ENCODE measurements at places on chromosomes 2 and 18.

GRCh38 chr2:159982270-159982669 lies 80.1 kb downstream of the PLA2R1 start:
- DNase-seq, result no peak

- DNase-seq, result no peak
Observed at GRCh38 chr2:158760887-158761286, 34.2 kb upstream of the DAPL1 start.

DNA sequence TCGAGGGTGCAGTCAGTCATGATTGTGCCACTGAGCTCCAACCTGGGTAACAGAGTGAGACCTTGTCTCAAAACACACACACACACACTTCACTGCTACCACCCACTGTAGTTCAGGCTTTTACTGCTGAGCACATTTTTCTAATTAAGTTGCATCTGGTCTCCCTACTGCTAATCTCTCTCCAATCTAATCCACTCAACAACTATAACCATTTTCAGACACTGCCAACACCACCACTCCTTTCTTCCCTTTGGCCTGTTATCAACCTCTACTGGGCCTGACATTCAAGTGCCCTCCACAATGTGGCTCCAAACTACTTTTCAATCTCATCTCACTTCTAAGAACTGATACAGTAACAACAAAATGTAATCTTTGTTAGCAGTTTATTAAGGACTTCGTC lies 44.8 kb downstream of the RMP24 start:
- DNase-seq, result no peak

DNA sequence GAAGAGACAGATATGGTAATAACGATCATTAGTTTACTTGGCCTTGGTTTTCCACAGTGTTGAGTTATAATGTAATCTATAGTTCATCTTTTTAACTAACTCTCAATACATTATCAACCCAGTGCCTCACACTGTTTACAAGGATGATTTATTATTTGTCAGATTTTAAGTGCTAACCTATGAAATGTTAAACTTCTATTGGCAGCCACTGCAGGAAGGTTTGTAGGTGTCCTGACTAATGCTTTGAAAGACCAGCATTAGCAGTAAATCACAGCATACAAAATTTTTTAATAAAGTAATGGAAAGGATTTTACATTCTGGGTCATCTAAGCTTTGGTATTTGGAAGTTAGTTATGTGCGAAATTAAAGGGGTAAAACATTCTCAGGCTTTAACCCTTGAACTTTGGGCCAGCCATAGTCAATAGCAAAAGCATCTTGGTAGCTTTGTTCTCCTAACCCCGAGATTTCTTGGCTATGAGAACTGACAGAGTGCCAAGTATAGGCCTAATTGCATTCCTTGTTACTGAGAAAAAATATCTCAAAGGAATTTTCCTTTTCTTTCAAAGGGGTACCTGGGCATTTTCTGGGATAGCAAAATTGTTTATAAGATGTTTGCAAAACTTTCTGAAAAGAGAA lies 30.6 kb downstream of the SPATS2L start:
- no peak for DNase-seq

DNA sequence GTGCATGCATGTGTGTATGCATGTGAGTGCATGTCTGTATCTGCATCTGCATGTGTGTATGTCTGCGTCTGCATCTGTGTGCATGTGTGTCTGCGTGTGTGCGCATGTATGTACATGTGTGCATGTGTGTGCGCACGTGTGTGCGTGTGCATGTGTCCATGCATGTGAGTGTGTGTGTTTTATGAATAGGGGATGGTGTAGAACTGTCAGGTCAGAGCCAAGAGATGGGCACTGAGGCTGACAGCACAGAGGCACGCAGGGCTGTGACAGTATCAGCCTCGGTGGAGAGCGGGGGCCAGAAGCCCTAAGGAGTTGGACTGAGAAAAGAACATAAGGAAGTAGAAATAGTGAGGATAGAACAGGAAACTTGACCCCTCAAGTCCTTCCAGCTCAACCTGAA lies 494.0 kb upstream of the MYT1L start:
- no peak for DNase-seq

- no peak for DNase-seq
Observed at GRCh38 chr18:47422524-47422923, 171.1 kb upstream of the SKOR2 start.

GRCh38 chr2:96759548-96759947 lies 1.2 kb upstream of the CNNM4 start:
- DNase-seq, result no peak

GRCh38 chr2:60552078-60552850 lies 1.2 kb downstream of the BCL11A start:
- no peak for DNase-seq

GRCh38 chr18:45316127-45316526 lies 299.1 kb upstream of the SLC14A2 start:
- DNase-seq, result no peak

GRCh38 chr2:65432227-65433190 lies at the start of gene SPRED2:
SPRED2 (minus strand) TSS chr2:65432599; CDS start chr2:65431987, 612 bp downstream.
- DNase-seq, result peak; percentile 76

- DNase-seq, result no peak
Observed at GRCh38 chr2:40127890-40128557, 323.9 kb downstream of the SLC8A1 start.

- no peak for DNase-seq
Observed at GRCh38 chr2:85088921-85089320, 44.3 kb upstream of the TCF7L1 start.

DNA sequence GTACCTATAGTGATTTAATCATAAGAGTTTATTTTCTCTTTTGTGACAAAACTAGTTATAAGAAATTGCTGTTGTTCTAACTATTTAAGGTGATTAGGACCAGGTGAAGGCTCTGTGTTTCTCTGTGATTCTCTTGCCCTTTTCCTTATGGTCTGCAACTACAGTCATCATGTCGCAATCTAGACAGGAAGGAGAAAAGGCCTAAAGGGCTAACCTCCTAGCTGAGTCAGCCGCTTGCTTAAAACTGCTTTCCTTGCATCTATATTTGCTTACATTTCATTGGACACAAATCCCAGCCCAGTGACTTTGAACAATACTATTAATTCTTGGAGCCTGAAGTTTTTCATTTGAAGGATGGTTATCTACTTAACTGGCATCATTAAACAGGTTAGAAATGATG lies 93.1 kb downstream of the PIK3C3 start:
- no peak for DNase-seq

DNA sequence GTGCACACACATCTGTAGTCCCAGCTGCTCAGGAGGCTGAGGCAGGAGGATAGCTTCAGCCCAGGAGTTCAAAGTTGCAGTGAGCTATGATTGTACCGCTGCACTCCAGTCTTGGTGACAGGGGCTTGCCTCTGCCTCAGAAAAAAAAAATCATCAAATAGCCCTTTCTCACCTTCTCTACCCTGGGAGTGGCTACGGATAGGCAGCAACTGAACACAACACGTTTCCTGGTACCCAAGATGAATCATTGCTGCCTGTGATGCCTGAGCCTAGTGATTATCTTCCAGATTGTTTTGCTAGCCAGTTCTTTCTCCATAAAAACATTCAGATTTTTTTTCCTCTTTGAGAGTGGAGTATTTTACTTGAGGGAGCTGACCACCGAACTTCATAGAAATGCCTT lies 13.5 kb downstream of the INPP4A start:
- no peak for DNase-seq

DNA sequence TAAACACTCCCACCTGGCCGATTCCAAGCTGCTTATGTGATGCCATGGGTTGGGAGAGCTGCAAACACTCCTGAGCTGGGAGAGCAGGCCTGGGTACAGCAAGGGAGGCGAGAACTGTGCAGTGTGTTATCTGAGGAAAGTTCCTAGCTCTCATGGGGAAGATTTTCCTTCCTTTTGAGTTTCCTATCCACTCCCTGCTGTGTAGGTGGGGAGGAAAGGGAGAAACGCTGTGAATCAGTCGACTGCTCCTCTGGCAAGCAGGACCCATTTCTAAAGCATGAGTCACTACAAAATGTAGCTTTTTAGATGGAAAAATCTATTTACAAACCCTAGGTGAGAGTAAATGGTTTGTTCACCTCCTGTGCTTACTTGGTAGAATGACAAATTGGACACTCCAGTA lies 80.4 kb downstream of the SH3RF3 start:
- no peak for DNase-seq

GRCh38 chr2:98335271-98335670 lies 11.0 kb upstream of the CNGA3 start:
- DNase-seq, result no peak

DNA sequence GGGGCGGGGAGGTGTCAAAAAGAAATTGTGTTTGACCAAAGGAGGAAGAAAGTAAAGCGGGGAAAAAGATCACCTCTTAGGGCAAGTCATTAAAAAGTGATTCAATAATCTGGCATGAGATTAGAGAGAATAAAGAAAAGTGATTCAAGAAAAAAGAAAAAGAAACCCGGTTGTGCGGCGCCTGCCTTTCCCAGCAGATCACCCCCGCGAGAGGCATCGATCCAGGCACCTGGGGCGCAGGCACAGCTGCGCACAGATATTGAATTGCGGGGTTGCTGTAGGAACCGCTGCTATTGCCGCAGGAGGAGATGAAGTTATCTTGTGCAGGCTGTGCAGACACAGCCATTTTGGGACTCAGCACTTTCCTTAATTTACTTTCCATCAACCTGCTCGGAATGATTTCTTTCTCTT lies 71.2 kb downstream of the PLB1 start:
- DNase-seq, result peak; percentile 41

GRCh38 chr18:75041586-75041985 lies 167.4 kb downstream of the PTGR3 start:
- DNase-seq, result no peak

- DNase-seq, result no peak
Observed at GRCh38 chr2:144161061-144161460, 358.9 kb downstream of the ZEB2 start.

GRCh38 chr2:85813982-85814801 lies 60.4 kb downstream of the ATOH8 start:
- DNase-seq, result peak; percentile 90

- DNase-seq, result no peak
Observed at GRCh38 chr18:56136105-56136504, 502.3 kb downstream of the TXNL1 start.

DNA sequence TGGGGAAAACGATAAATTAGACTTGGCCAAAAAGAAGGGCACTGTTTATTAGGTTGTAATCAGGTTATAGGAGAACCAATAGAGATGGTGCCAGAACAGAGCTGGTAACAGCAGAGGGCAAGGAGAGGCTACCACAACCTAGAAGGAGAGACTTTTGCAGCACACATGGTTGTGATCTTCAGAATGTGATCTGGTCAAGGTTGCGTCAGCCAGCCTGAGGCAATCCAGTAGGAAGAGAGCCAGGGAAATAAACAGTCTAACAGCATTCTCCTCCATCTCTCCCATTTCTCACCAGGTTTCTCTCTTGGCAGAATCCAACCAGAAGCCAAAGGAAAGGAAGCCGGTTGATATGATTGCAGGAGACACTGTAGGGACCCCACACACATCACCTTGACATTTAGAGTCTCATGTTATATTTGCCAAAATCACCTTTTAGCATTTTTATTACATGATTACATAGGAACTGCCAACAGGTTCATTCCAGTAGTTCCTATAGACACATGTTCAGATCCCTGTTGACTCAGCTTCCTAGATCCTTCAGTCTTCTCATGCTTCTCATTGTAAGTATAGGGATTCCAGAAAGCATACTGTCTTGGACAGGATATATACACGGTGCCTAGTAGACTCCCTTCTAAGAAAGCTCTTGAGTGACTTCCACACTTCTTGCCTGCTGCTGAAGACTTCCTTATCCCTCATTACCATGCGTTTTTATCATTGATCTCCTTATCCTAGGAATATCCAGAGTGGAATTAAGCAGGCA lies 17.6 kb upstream of the SPATS2L start:
- DNase-seq, result no peak

GRCh38 chr2:232038881-232039485 lies 77.5 kb downstream of the DIS3L2 start:
- DNase-seq, result no peak

DNA sequence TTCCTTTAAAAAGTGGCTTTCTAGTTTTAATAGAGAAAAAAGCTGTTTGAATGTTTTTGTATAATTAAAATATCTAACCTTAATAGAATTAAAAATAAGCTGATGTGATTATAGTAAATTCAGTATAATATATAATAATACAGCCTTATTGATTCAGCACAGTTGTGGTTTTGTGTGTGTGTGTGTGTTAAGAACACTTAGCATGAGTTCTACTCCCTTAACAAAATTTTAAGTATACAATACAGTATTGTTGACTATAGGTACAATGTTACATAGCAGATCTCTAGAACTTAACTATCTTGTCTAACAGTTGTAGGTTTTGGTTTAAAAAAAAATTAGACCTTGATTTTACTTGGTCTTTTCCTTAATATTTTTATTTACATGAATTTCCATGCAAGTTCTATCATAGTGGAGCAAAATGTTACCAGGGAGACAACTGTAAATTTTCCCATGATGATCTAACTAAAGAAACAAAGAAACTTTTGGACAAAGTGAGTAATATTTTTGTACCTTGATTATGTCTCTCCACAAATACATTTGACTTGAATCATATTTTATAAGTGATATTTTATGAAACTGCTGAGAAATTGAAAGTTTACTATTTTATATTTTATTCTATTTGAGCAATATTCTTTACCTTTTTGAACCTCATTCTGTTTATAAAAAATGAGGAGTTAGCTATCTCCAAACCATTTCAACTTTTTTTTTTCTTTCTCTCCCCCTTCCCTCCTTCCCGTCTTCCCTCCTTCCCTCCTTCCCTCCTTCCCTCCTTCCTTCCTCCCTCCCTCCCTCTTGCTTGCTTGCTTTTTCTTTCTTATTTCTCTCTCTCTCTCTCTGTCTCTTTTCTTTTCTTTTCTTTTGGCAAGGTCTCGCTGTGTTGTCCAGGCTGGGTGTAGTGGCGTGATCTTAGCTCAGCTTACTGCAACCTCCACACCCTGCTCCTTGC lies 46.3 kb downstream of the ZC3H6 start:
- DNase-seq, result no peak

DNA sequence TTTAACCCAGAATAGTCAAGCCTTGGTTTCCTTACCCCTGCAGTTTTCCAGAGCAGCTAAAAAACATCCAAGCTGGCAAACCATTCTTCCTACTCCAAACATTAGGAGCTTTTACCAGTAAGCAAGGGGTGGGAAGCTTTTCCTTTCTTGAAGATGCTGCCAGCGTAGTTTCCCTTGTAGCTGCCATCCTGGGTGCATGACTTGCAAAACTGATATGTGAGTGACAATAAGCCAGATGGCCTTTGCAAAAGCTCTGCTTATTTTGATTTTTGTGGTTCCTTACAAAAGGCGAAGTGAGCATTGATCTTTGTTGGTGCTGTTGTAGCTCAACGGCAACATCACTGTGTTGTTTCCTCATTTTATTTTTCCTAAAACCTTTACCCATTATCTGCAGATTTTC lies 138.8 kb downstream of the WDSUB1 start:
- DNase-seq, result no peak

DNA sequence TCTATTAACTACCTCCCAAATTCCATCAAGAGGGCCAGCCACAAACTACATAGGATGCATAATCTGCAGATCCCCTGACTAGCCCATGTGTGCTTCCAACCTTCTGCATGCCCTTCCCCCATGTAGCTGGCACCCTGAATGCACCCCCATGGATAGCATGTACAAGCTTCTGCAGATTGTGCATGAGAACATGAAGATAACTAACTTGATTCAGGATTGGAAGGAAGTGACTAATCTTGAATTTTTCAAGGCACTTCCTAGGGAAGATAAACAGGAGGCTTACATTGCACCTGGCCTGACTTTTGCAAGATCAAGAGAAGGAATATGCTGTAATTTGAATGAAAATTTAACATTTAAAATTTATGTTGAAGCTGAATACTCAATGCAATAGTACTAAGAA lies 66.7 kb downstream of the CDC42EP3 start:
- DNase-seq, result no peak

- peak; percentile 12 for DNase-seq
Observed at GRCh38 chr2:13524492-13524891, 807.8 kb downstream of the TRIB2 start.

Data from GM13977 (cell line).